Caco-2 (cell line): ENCODE measurements at places on chromosomes 6 and 20.

DNA sequence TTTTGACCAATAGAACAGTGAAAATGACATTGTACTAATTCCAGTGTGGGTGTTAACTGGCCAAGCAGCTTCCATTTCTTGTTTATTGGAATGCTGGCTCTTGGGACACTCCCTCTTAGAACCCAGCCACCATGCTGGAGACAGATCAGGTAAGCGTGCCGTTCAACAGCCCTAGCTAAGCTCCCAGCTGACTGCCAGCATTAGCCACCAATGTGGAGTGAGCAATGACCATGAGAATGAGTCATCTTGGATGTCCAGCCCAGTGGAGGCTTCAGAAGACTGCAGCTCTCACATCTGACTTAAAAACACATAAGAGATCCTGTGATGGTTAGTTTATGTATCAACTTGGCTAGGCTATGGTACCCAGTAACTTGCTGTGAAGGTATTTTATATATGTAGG lies 3.0 kb upstream of the LINC00237 start:
- no peak for DNase-seq

DNA sequence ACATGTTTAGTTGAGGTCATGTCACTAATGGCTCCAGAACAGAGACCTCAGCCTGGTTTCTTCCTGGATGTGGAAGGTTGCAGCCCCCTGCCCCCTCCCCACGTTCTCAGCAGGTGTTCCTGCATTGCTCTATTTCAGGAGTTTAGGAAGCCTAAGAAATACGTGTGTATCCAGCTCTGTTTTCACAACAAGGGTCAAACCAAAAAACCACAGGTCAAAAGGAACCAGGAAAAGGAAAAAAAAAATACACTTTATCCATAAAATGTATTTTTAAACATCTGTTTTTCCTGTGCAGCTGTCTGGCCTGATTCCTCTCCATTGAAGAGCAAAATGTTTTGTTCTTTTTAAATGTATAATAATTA lies 107.9 kb upstream of the PLEKHG1 start:
- no peak for DNase-seq

- no peak for DNase-seq
These were observed 36.4 kb upstream of the SAMD3 start for GRCh38 chr6:130259140-130259539.

GRCh38 chr20:16007164-16007563 lies 566.1 kb downstream of the KIF16B start:
- no peak for DNase-seq

GRCh38 chr6:168377484-168377855 lies 57.9 kb upstream of the DACT2 start:
- no peak for DNase-seq

DNA sequence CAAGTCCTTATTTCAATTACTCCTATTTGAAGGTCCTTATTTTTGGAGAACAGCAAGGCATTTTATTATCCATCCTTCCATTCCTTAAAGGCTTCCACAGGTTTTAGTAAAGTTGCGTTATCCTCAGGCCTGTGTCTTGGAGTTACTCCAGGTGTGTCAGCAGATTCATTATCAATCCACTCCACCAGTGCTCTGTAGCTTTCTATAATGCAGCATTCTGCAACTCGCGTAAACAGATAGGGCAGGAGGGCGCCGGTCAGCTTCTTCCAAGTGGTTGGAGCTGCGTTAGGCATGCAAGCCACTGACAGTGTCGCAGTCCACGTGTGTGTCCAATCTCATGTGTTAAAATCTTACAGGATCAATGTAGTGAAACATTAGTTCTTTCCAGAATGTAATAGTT lies 75.8 kb downstream of the SYTL3 start:
- DNase-seq, result no peak

GRCh38 chr6:81562169-81562568 lies 190.3 kb downstream of the TENT5A start:
- peak; percentile 60 for DNase-seq

DNA sequence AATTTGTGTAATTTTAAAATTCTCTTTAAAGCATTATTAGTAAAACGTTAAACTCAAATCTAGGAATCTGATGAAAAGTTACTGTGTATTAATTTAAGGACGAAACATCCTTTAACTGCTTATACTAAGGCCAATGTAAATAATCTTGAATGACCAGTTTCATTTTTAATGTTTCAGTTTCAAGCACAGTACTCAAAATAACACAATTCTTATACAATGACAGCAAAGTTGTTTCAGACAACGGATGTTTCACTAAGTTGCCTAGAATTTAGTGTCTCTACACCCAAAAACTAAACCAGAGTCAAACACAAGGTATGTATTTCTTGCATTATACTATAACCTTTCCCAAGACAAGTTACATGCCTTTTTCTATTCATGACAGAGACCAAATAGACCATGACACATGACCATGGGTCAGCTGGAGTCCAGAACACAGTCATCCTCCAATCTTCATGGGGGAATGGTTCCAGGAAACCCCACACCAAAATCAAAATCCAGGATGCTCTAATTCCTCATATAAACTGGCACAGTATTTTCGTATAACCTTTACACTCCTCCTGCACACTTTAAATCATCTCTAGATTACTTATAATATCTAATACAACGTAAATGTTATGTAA lies 7.7 kb downstream of the PHIP start:
- no peak for DNase-seq

DNA sequence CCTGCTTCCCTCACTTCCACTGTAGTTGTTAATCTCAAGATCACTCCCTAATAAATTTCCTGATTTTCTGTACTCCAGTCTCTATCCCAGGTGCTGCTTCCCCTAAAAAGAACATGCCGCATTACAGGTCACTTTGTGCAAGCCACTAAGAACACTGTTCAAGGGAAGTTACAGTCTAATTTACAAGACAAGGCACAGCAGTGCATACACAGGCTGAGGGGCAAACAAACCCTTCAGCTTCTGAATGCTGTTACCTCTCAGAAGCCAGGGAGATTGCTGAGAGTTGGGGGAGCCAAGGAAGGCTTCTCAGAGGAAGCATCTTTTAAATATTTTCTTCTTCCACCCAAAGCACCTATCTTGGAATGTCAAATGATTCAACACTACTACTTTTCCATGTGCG lies 445.3 kb upstream of the FLRT3 start:
- no peak for DNase-seq

GRCh38 chr6:43722920-43723545 lies 35.4 kb upstream of the MRPS18A start:
- no peak for DNase-seq

- no peak for DNase-seq
These were observed 34.9 kb downstream of the BTBD3 start for GRCh38 chr20:11952639-11953038.

DNA sequence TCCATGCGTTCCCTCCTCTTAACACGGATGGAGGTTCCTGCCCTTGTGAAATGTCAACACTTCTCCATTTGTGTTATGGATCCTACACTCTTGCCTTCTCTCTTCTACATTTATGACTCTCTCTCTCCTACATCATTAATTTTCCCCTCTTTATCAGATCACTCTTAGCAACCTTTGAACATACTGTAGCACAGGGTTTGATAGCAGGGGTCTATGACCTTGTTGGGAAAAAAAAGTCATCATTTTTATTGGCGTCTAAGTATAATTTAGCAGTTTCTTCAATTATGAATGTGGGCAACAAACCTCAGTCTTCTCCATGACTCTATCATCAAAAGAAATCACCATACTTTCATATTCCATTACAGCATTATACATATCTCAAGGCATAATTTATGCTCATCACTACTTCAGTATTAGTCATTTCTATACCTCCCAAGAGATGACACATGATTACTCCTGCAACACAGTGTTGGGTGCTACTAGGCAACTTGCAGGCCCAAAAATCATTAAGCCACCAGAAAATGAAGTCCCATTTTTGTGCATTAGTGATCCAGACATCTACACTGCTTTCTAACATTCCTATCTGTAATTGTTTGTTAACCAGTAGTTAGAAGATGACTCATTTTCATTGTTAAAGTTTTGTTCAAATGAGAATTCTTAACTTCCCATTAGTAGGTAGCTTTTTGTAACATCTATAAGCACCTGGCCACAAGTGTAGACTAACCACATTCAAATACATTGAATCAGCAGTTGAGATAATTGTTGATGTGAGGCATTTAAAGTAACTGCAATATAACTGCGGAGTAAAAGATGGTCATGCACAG lies 9.5 kb downstream of the CYP39A1 start:
- no peak for DNase-seq

- no peak for DNase-seq
These were observed 121.2 kb downstream of the GFRAL start for GRCh38 chr6:55448451-55448850.

DNA sequence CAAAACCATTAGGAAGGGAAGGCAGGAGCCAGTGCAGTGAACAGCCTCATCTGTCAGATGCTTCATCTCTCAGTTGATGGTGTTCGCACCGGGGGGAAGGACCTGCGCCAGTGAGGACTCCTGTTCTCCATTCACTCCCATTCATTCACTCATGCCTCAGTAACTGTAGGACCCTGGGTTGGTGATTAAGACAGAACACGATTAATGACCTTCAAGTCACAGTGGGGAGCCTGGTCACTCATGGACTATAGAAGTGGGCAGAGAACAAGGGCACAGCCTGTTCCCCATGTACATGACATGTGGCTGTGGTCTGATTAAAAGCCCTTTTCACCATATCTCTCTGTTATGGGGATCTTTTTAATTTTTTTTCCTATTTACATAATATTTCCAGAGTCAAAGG lies 113.3 kb downstream of the RPS12 start:
- DNase-seq, result no peak

DNA sequence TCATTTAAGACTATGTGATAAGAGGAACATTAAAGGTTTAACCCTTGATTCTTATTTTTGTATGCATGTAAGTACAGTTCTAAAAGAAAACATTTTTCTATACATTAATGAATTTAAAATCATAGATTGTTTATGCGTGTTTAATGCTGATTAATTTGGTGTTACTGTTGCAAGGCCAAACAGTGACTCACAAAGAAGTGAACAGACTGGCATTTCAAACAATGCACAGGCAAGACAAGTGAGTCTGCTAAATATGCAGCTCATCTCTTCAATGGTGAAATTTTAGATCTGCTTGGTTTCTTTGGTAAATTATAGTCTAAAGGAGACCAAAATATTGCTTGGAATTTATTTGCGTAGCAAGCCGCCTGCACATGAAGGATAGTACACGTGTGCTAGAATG lies 417.4 kb upstream of the SOX4 start:
- no peak for DNase-seq

- DNase-seq, result no peak
These were observed 123.4 kb upstream of the RAB32 start for GRCh38 chr6:146420255-146420654.

DNA sequence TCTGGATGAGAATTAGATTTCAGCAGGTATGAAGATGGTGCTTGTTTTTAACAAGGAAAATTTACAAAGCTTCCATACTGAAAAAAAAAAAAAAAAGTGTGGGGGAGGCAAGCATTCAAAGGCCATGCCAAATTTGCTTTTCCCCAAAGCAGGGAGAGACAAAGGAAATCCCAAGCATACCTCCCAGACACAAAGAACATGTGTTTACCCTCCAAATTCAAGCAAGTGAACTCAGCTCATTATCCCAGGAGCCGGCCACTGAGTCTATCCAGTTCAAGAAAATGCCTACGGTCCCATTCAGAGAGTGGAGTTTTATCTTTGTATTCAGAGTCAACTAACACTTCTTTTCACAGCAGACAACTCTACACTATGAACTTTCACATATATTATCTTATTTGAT lies 102.7 kb upstream of the ID4 start:
- DNase-seq, result no peak

DNA sequence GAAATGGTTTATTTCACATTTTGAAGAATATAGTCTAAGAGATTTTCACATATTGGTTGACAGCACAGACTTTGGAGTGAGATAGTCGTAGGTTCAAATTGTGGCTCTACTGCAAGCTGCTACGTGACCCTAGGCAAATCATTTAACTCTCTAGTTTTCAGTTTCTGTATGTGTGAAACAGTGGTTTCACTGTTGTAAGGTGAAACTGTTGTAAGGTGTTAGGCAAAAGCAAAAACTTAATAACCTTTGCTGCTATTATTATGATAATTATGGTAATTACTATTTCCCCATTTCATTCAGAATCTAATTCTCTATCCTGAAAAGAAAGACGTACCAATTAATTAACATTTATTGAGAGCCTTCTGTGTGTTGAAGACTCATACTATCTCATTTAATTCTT lies 144.2 kb downstream of the REV3L start:
- no peak for DNase-seq

GRCh38 chr20:62843656-62844055 lies 18.0 kb downstream of the TCFL5 start:
- DNase-seq, result no peak

DNA sequence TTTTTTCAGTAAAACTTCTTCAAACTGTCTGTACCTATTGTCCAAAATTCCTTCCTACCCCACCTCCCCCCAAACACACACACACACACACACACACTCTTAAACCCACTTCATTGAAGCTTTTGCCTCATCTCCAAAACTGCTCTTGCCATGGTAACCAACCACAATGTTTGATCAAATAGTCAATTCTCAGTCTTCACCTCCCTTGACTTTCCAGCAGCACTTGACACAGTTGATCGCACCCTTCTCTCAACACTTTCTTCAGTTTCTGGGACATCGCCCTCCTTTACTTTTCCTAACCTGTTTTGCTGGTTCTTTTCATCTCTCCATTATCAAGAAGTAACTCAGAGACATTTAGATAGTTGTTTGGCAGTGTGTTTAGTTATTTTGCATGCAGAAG lies 71.5 kb upstream of the COL21A1 start:
- no peak for DNase-seq

DNA sequence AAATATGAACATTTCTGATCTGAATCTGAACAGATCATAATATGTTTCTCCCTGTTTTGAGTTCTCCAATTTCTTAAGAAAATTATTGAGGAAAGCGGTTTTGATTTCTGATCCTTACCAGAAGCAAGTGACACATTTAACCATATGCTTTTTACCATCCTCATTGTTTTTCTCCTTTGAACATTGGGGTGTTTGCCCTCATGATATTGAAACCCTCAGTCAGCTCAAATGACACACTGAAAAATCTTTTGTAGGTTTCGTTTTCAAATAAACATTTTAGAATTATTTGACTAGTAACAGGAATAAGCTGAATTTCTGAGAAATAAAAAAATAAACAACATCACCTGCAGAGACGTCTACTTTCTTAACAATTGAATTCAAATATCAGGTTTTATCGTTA lies 252.1 kb downstream of the DOK5 start:
- DNase-seq, result no peak

GRCh38 chr20:24912397-24913075 lies 36.5 kb upstream of the CST7 start:
- peak; percentile 0 for DNase-seq

- peak; percentile 68 for DNase-seq
These were observed 66.2 kb downstream of the ARMC2 start for GRCh38 chr6:108914235-108915022.
